Esophagus squamous epithelium (tissue), 5 donors: ENCODE measurements at places on chromosomes 2 and 18. TPM values are rescaled to one million over a fixed set of nuclear protein-coding genes. Genes with fewer than 3 reads are reported as not detected.

- no peaks in the 10 kb centered on the region for H3K4me1 ChIP-seq
- no peaks in the 10 kb centered on the region for H3K36me3 ChIP-seq
- no peaks in the 10 kb centered on the region for H3K27me3 ChIP-seq
- DNase-seq = no peak
- H3K27ac ChIP-seq = no peak overlapping the region
- H3K4me3 ChIP-seq = no peak overlapping the region
These were observed 55.5 kb upstream of the SLC8A1 start for GRCh38 chr2:40507432-40507831.

DNA sequence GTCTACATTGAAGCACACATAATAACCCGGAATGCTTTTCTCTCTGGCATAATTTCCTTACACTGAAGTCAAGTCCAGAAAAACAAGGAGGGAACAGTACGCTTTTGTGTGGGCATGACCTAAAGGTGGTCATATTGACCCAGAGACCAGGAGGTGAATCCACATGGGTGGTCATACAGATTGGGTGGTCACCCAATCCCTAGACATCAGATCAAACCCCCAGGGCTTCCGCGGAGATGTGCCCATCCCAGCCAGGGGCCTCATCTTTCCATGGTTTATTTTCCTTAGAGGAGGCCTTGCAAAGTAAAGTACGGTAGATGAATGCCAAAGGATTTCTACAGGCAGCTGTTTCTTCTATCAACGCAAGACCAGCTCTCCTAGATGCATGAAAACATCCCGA, 38.8 kb downstream of the FAM168B start:
- no peak overlapping the region for H3K4me3 ChIP-seq
- H3K27me3 ChIP-seq = no peaks in the 10 kb centered on the region
- H3K36me3 ChIP-seq = peaks cover 24% of the 10 kb centered on the region
- H3K4me1 ChIP-seq = peaks cover 35% of the 10 kb centered on the region

GRCh38 chr18:51273437-51273836, 76.0 kb upstream of the MEX3C start:
- no peak overlapping the region for H3K4me3 ChIP-seq
- H3K27ac ChIP-seq = no peak overlapping the region
- H3K27me3 ChIP-seq = no peaks in the 10 kb centered on the region
- H3K36me3 ChIP-seq = no peaks in the 10 kb centered on the region
- no peak for DNase-seq

DNA sequence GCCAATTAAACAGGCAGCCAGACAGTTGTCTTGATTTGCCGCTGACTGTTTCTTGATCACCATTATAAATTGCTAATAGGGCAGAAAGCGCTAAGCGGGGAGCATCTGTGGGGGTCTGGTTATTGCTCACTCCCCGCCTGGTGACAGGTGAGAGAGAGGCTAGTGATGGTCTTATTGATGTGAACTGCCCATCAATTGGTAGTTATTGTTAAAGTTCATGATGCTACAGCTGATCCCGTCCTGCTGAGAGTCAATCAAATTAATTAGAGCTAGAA, 148.5 kb downstream of the LNPK start:
- H3K4me3 ChIP-seq = no peak overlapping the region
- DNase-seq = no peak
- H3K27me3 ChIP-seq = no peaks in the 10 kb centered on the region
- H3K27ac ChIP-seq = no peak overlapping the region
- H3K4me1 ChIP-seq = no peaks in the 10 kb centered on the region

DNA sequence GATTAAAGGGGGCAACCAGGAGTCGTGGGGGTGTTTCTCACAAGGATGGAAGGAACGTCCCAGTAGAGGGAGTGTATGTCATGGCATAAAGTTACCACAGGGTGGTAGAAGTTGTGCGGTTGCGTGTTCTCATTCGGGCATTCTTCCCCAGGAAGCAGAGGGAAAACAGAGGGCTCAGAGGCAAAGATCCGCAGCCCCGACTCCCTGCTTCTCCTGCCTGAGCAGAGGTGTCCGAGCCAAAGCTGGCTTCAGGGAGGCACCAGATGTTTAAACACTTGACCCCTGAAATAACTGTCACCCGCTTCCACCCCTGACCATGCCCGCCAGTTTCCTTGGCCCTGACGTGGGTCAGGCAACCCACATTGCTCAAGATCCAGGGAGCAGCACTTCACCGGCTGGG, 83.7 kb downstream of the EN1 start:
- no peaks in the 10 kb centered on the region for H3K27me3 ChIP-seq
- H3K27ac ChIP-seq = no peak overlapping the region
- no peak for DNase-seq
- H3K4me1 ChIP-seq = no peaks in the 10 kb centered on the region
- H3K4me3 ChIP-seq = no peak overlapping the region

DNA sequence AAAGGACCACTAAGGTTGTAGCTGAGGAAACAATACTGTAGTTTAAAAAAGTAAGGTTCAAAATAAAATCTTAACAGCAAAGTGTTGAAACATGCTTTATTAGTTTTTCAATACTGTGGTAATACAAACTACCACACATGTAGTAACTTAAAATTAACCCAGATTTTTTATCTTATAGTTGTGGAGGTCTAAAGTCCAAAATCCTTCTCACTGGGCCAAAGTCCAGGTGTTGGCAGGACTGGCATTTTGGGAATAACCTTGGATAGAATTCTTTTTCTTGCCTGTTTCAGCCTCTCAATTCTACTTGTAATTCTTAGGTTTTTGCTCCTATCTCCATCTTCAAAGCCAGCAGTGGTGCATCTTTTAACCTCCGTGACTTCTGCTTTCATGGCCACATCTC, 942.0 kb downstream of the TSN start:
- H3K36me3 ChIP-seq = no peaks in the 10 kb centered on the region
- H3K4me1 ChIP-seq = no peaks in the 10 kb centered on the region
- no peak overlapping the region for H3K27ac ChIP-seq
- H3K4me3 ChIP-seq = no peak overlapping the region

GRCh38 chr18:50162486-50163304, 32.3 kb downstream of the MYO5B start:
- peaks cover 60% of the 10 kb centered on the region for H3K4me1 ChIP-seq
- H3K4me3 ChIP-seq = no peak overlapping the region
- H3K27me3 ChIP-seq = no peaks in the 10 kb centered on the region
- H3K27ac ChIP-seq = peak overlapping the region; percentile 63
- no peak for DNase-seq

DNA sequence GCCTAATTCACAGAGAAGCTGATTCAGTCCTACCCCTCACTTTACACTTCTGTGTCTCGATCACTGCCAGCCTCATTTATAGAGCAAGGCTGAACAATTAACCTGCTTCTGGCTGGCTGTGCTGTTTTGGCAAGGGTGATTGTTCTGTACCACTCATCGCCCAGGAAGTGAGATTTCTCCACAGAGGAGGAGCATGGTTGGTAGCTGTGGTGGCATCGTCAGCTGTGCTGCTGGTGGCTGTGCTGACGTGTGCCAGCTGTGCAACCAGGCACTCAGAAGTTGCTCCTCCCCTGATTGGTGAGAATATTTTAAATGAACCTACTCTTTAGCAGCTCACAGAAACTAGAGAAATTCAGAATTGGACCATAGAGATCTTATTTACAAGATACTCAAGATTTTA, 158.3 kb downstream of the EML6 start:
- no peaks in the 10 kb centered on the region for H3K4me1 ChIP-seq
- H3K27ac ChIP-seq = no peak overlapping the region
- H3K4me3 ChIP-seq = no peak overlapping the region

DNA sequence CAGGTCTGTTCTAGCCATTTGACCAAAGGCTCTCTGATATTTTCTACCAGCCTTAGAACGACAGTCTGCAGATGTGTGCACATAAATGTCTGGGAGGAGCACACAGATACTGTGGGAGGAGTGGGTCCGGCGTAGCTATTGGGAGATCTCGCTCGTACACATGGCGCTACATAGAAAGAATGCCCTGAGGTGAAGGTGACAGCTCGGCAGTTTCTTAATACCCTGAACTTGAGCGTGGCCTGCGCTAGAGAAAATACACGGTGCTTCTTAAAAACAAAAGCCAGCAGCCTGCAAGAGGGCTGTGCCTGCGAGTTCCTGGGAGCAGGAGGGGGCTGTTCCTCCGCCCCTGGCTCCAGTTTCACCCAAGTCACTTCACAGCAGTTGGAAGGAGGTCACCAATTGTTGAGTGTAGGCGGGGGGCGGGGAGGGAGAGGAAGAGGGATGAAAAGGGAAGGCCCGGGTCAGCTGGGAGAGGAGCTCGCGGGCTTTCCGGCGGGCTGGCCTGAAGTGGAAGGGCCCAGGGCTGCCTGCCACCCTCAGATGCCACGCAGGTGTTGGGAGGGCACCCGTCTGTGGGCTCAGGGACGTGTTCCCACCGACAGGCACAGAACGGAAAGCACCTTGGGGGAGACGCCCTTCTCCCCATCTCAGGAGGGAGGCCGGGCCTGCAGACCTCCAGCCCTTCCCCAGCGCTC, 124.7 kb upstream of the ZNF516 start:
- H3K4me3 ChIP-seq = peak overlapping the region; percentile 44
- no peaks in the 10 kb centered on the region for H3K27me3 ChIP-seq
- no peaks in the 10 kb centered on the region for H3K36me3 ChIP-seq
- H3K4me1 ChIP-seq = peaks cover 11% of the 10 kb centered on the region

Gene FBXO41
- 1.4 TPM for total RNA-seq

Gene CLEC4F
- total RNA-seq = not detected

Gene COPS9
- 168 TPM for total RNA-seq

Gene STK36
- total RNA-seq = 27.8 TPM

Gene DNAJC5G
- not detected for total RNA-seq

Gene HOXD9
- total RNA-seq = 3.4 TPM

Gene CCL20
- total RNA-seq = 13.5 TPM

Gene SMC6
- total RNA-seq = 26.5 TPM

Gene BABAM2
- 20.3 TPM for total RNA-seq
